Inflammatory macrophage treated with lipopolysaccharide for 4 hours (primary cell): ENCODE measurements at places on chromosomes 13 and 19.

DNA sequence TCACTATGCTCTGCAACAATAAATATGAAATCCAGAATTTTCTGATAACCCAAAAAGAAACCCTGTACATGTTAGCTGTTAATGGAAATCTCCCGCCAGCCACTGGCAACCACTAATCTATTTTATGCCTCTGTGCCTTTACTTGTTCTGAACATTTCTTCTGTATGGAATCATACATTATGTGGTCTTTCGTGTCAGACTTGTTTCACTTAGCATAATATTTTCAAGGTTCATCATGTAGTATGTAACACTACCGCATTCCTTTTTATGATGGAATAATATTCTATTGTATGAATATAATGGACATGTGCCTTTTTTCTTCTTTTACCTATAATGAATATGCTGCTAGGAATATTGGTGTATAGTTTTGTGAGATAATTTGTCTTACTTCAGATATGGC lies 1123.3 kb downstream of the EFNB2 start:
- DNase-seq, result no peak

- DNase-seq, result no peak
Observed at GRCh38 chr19:34306213-34306661, 51.9 kb downstream of the GARRE1 start.

GRCh38 chr19:42121036-42121621 lies 11.1 kb downstream of the POU2F2 start:
- peak; percentile 62 for DNase-seq

- DNase-seq, result peak; percentile 37
Observed at GRCh38 chr19:18386543-18387271, 749 bp downstream of the GDF15 start.

GRCh38 chr13:76886292-76887075 lies at the start of gene KCTD12:
TSS of gene KCTD12 (minus strand) at chr13:76886405. CDS start at chr13:76886148, 257 bp downstream.
- DNase-seq, result peak; percentile 85

DNA sequence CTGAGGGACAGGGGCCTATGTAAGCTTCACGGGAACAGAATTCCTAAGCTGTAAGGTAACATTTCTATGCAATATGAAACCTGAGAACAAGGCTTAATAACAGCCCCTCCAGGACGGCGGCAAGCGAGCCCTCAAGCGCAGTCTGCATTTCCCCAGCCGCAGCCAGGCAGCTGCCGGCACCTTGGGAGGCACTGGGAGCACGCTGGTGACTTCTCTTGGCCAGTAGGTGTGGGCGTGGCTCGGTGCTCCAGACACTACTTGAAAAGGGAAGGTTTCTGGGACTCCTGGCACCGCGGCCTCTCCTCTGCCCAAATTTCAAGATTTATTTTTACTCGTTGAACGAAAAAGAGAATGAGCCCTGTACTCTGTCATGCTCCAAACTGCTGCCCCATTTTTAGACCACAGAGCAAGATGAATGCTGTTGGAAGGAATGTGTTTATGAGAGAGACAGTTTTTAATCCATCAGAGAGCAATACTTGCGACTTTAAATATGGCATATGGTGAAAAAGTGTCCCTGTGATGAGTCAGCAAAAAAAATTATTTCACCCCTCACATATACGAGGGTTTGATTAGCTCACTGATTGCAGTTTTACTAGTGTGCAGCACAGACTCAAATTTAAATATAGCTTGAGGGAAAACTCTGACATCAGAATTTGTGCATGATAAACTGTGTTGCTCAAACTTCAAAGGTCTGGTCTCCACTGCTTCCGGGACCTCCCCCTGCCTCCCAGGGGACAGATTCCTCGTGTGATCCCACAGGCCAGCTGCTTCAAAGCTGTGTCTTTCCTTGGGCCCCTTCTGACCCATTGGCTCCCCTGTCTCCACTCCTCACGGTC lies 81.2 kb downstream of the COL4A2 start:
- DNase-seq, result no peak

- no peak for DNase-seq
Observed at GRCh38 chr13:94996445-94996844, 284.1 kb upstream of the SOX21 start.

DNA sequence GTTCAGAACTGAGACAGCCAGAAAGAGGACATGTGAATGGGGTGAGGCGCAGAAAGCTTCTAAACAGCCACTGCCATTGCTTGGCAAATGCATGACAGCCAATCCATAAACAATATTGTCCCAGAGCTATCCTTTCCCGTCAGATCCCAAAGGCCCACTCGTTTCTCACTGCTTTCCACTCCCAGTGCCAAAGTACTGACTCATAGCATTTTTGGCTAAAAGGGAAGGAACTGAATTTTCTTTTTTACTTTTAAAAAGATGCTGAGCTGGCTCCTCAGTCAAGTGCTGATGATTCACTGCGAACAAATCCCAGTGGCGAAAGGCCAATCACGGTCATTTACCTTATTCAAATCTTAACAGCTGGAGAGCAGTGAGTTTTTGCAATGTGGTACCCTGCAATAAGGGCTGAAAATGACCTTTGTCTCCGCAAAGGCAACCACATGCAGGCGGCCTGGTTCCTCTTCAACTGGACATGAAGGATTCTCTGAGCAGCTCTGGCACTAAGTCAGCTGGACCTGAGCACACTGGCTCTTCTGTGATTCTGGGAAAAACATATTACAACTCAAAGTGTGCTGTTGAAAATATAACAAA lies 151.7 kb downstream of the DCLK1 start:
- DNase-seq, result peak; percentile 21

DNA sequence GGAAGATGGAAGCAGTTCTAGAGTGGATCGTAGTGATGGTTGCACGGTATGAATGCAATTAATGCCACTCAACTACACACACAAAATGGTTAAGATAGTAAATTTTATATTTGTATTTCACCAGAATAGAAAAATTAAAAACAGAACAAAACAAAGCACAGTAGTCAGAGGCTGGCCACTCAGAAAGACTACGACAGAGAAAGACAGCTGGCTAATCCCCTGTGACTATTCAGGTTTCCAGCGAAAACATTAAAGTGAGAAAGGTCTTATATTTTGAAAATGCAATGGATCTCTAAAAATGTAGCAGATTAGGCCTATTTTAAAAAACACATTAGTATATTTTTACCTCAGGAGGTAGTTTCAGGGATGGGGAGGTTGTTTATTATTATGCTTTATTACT lies 131.3 kb upstream of the POSTN start:
- DNase-seq, result no peak

GRCh38 chr19:708154-709143 lies at the start of gene PALM:
TSS of gene PALM (plus strand) at chr19:708935. CDS start at chr19:709147, 212 bp downstream.
- DNase-seq, result no peak

- DNase-seq, result no peak
Observed at GRCh38 chr19:21593008-21593481, 87.6 kb downstream of the ZNF429 start.

DNA sequence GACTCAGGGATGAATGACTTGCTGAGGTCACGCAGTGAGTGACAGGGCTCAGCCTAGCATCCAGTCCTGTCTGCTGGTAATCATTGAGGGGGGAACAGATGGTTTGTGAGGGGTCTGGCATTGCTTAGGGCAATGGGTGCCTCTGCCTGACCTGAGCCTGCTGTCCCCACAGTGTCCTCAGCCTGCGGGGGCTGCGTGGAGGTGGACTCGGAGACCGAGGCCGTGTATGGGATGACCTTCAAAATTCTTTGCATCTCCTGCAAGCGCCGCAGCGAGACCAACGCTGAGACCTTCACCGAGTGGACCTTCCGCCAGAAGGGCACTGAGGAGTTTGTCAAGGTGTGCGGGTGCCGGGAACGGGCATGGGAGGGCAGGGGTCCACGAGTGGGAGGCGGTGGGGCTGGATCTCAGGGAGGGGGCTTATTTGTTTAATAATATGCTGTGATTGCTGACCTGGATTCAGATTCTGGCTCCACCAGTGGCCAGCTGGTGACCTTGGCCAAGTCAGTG lies 2.1 kb downstream of the SCN1B start:
- no peak for DNase-seq

GRCh38 chr19:32233091-32233490 lies 112.3 kb upstream of the ZNF507 start:
- DNase-seq, result no peak

GRCh38 chr19:1168572-1169410 lies 5.3 kb downstream of the SBNO2 start:
- DNase-seq, result peak; percentile 58

DNA sequence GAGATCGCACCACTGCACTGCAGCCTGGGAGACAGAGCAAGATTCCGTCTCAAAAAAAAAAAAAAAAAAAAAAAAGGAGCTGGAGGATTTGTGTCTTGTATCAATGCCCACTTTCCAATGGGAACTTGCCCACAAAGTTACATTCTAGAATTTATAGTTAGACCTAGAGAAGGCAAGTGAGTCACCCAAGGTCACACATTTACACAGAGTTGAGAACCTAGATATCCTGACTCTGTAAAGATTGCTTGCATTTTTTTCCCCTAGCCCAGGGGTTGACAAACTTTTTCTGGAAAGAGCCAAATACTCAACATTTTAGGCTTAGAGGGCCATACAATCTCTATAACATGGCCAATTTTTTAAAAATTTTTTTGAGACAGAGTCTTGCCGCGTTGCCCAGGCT lies 7.7 kb upstream of the BRD4 start:
- no peak for DNase-seq

DNA sequence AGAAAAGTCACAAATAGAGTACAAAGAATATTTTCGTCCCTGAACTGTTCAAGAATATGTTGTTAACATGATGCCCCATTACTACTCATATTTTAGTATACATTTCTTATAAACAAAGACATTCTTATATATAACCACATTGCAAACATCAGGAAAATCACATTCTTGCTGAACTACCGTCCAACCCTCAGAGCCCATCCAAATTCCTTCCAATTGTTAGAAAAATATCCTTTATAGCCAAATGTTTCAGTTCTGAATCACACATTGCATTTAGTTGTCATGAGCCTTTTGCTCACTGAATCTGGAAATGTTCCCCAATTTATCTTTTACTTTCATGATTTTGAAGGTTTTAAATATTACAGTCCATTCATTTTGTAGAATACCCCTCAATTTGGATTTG lies 467.8 kb upstream of the ARGLU1 start:
- no peak for DNase-seq

- peak; percentile 75 for DNase-seq
Observed at GRCh38 chr19:38852231-38853044, 2.7 kb upstream of the HNRNPL start.

- DNase-seq, result no peak
Observed at GRCh38 chr19:18607226-18608101, 865 bp upstream of the CRLF1 start.

- peak; percentile 83 for DNase-seq
Observed at GRCh38 chr19:18848878-18849661, 17.3 kb downstream of the UPF1 start.

GRCh38 chr19:56972291-56972841 lies 131.8 kb upstream of the PEG3 start:
- no peak for DNase-seq

- DNase-seq, result no peak
Observed at GRCh38 chr19:45407091-45407375, 589 bp downstream of the POLR1G start.

DNA sequence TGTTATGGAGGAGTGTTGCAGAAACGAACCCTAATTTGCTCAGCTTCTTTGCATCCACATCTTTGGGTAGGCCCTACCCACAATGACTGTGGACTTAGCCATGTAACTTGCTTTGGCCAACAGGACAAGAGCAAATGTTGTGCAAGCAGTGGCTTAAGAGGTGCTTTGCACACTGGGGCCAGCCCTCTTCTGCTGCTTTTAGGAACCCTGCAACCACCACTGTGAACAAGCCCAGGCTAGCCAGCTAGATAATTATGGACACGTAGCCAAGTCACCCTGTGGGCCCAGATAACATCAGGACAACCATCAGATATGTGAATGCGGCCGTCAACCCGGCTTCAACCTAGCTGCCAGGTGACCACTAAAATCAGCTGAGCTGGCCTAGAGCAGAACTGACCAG lies 17.1 kb downstream of the C19orf47 start:
- DNase-seq, result no peak

- DNase-seq, result peak; percentile 69
Observed at GRCh38 chr19:40974633-40975037, 16.4 kb upstream of the CYP2B6 start.

DNA sequence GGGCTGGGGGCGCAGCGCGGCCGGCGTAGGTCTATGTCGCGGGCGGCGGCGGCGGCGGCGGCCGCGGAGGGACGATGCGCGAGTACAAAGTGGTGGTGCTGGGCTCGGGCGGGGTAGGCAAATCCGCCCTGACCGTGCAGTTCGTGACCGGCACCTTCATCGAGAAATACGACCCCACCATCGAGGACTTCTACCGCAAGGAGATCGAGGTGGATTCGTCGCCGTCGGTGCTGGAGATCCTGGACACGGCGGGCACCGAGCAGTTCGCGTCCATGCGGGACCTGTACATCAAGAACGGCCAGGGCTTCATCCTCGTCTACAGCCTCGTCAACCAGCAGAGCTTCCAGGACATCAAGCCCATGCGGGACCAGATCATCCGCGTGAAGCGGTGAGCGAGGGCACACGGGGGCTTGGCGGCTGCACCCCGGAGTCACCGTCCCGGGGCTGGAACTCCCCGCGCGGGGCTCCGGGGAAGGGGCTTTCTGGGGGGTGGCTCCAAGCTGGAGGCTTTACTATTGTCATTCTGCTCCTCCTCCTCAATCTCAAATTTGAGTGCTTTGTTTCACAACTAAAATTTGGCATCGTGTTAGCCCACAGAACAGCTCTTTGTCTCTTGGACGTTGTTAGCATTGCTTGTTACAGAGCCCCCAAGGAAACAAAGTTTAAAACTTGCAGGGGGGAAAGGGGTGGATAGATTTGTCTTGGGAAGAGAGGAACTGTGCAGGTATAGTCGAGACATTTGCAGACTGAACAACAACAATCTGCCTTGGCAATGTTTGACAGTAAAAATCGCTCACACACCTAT lies 630 bp downstream of the RAP2A start:
- DNase-seq, result no peak

DNA sequence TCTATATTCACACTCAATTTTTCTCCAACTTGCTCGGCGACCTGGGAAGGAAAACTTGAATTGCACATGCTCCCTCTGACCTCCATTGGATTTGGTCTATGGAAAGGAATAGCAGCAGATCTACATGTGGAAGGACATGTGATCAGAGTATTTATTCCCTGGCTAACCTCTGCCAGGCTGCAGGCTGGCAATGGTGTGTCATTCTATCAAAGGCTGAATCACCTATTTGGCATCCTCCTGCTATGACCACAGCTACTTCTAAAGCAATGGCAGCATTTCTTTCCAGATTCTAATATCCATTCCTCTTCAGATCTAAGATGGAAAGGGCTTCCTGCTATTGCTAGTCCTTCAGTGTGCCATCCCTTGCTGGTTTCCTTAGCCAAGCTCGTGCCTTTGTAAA lies 144.3 kb upstream of the FREM2 start:
- DNase-seq, result no peak

- DNase-seq, result no peak
Observed at GRCh38 chr19:30361721-30362120, 10.5 kb upstream of the ZNF536 start.
